Stimulated activated CD4-positive, alpha-beta T cell treated with anti-CD3 and anti-CD28 coated beads, TNF-alpha, amount 100 ng/mL, for 4 hours (primary cell): ENCODE measurements at places on chromosomes 6 and 20.

- DNase-seq: peak; percentile 9
Observed at GRCh38 chr20:50189681-50190250, 864 bp upstream of the CEBPB start.

DNA sequence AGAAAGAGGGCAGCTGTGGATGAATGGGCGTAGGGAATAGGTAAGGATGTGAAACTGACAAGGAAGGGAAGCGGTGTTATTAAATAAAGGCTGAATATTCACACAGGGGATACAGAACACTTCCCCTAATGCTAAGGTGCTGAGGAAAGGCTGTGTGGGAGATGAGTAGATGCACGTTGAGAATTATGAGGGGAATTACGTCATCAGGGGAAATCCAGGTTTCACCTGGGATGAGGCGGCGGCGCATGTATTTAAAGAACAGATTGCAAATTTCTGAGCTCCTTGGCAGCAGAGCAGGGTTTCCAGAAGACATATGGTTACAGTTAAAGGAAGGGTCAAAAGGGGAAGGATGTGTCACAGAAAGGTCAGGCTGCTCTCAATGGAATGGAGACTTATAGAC is 28.7 kb upstream of the EDN1 start:
- no peak for DNase-seq

- DNase-seq: no peak
Observed at GRCh38 chr6:62393608-62394007, 107.6 kb upstream of the KHDRBS2 start.

DNA sequence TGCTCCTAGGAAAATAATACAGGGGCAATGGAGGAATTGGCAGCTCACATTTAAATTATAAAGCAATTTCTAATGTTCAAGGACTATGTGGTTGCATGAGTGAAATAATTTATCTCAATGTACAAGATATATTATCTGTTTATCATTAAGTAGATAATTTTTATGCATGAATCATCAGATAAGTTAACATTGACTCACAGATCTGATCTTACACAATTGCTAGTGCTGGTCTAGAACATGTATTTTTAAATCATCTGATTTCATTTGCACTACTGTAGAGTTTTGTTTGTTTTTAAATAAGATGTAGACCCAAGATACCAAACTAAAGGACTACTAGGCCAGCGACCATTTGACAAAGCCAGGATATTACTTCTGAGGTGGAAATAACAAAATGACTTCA is 199.2 kb downstream of the BMP2 start:
- DNase-seq: no peak

GRCh38 chr20:55582498-55582897 is 422.8 kb downstream of the CBLN4 start:
- DNase-seq: no peak

- no peak for DNase-seq
Observed at GRCh38 chr20:35942243-35942642, 12.1 kb downstream of the SCAND1 start.

DNA sequence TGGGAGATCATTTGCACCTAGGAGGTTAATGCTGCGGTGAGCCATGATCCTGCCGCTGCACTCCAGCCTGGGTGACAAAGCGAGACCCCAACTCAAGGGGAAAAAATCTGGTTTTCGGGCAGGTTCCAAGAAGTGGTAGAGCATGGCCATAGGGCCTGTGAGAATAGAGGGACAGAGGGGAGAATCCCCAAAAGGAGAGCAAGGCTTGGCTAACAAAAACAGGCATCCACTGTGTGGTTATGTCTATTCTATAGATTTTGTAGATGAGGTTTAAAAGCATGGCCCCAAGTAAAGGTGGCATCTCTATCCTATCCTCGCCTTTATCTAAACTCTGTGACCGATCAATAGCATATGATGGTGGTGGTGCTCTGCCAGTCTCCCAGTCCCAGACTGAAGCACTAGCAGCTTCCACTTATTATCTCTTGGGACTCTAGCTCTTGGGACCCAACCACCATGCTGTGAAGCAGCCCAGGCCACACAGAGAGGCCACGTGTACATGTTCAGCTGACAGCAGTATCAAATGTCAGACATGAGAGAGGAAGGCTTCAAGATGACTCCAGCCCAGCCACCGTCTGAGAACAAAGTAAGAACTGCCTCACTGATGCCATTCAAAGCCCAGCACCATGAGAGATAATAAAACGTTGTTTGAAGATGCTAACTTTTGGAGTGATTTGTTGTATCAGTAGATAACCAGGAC is 27.7 kb downstream of the EIF2S2 start:
- DNase-seq: no peak

DNA sequence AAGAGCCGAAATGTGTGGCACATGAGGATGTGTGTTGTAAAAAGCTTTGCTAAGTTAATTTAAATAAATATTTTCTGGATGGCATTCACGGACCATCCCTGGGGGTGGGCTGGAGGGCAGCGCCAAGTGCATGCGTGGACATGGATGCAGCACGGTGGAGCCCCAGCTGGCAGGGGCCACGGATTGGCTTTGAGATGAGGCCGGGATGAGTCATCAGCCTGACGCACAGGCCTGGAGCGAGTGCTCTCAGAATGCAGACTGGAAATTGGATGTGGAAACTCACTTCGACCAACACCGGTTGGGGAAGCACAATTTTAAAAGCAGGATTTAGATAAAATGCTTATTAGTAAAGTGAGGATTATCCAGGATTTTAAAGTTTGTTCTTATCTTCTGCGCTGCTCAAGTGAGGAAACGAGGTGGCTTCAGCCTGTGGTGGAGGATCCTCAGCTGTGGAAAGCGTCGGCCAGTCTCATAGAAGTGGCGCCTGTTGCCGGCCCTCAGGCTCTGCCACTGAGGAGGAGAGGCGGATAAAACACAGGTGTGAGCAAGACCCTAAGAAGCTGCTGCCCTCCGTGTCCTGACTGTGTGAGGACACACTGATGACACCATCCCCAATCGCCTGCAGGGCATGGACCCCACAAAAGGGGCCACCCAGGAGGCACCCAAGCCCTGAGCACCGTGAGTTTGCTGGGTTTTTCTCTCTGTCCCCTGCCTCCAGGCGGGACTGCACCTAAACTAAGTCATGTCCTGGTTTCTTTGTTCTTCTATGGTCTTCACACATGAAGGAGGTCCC is 279.7 kb downstream of the CDH4 start:
- DNase-seq: no peak

DNA sequence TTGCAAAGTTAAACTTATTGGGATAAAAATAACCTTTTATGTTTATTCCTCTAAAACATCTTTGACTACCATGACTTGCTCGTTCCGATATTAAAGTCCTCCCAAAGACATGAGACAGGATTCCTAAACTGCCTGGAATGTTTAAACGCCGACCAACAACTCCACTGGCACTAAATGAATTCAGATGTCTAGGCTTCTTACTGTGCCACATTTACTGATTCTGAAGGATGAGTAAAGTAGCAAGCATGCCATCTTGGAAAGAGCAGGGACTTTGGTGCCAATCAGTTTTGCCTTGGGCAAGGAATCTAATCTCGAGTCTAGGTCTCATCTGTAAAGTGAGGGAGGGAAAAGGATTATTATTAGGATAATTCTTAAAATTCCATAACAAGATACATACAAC is 25.3 kb downstream of the MBOAT1 start:
- DNase-seq: no peak

DNA sequence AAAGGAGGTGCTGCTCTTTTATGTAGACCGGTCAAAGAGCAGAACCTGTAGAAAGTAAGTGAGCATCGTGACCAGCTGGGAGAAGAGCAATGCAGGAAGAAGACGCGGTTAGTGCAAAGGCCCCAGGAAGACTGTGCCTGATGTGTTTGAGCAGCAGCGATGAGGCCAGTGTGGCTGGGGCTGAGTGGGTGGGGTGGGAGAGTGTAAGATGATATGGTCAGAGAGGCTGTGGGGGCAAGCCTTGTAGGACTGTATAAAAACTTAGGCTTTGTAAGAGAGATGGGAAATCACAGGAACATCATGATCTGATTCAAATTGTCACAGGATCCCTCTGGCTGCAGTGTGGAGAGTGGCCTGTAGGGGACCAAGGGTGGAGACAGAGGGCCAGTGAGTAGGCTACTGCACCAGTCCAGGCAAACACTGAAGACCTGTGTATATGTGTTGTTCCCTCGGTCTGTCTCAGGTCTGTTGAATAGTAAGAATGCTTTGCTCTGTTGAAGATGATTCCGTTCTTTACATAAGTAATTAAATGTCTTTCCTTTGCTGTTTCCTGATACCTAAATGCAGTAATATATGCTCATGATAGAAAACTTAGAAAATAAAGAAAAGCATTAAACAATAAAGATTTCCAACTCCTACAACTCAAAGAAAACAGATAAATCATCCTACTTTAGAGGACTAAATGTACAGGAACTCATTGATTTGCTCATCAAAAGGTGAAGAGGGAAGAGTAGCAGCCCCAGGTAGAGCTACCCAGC is 23.6 kb upstream of the WFDC2 start:
- no peak for DNase-seq

- DNase-seq: no peak
Observed at GRCh38 chr6:163394659-163395058, 19.9 kb upstream of the QKI start.

GRCh38 chr20:14067603-14068002 is 72.3 kb downstream of the MACROD2 start:
- DNase-seq: no peak

- no peak for DNase-seq
Observed at GRCh38 chr6:37657112-37657886, 40.4 kb downstream of the MDGA1 start.

GRCh38 chr6:16974387-16974673 is 127.5 kb upstream of the STMND1 start:
- DNase-seq: no peak

DNA sequence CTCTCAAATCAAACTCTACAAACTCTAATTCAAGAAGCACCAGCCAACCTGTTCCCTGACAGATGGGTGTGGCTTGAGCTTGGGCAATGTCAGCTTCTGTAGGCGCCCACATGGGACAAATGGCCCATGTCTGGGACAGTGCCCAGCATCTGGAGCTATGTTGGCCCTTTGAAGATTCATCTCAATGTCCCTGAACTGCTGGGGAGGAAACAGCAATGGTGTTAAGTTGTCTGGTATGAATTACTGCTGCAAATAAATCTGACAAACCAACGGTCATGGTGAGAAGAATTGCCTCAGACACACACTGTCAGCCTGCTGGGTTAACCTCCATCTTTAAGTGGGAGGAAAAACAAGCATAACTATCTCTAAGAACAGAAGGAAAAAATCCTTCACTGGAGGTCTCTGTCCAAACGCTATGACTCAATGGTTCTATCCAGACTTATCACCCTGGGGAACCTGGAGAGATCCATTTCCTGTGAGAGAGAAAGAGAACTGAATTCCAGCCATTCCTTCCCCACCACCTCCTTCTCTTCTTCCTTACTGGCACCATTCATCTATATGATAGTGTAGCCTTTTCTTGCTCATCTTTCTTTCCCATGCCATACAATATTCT is 274.9 kb downstream of the CDH26 start:
- no peak for DNase-seq

DNA sequence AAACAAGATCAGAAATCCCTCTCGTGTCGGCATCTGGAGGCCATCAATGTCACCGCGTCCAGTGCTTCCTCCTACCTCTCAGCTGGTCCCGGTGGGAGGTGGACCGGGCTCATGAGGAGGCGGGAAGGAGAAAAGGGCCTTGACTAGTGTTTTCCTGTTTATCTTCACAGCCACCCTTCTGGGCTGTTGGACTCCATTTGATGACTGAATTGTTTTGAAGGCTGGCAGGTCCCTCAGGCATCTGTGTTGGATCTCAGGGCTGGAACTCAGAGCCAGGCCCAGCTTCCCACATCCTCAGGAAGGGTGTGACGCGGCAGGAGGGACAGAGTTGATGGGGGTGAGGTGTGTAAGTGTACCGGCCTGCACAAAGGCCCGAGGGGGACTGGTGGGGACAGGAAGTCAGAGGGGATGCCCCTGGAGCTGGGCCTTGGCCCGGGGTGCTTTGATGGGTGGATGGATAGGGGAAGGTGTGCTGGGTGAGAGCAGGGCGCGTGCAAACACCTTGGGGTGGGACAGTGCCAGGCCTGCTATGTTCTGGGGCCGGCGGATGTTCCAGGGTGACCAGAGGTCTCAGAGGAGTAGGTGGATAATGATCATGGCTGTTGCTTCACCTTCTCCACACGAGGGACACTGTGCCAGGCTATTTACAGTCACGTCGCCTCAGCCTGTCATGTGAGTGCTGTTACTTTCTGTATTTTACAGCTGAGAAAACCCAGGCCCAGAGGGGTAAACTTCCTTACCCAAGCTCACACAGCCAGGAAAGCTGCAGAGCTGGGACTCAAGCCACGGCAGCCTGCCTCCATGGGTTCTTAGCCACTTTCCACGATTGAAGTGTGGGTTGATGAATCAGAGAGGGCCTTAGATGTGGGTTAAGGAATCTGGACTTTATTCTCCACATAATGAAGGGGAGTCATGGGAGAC is 17.9 kb upstream of the CHMP4B start:
- DNase-seq: no peak

DNA sequence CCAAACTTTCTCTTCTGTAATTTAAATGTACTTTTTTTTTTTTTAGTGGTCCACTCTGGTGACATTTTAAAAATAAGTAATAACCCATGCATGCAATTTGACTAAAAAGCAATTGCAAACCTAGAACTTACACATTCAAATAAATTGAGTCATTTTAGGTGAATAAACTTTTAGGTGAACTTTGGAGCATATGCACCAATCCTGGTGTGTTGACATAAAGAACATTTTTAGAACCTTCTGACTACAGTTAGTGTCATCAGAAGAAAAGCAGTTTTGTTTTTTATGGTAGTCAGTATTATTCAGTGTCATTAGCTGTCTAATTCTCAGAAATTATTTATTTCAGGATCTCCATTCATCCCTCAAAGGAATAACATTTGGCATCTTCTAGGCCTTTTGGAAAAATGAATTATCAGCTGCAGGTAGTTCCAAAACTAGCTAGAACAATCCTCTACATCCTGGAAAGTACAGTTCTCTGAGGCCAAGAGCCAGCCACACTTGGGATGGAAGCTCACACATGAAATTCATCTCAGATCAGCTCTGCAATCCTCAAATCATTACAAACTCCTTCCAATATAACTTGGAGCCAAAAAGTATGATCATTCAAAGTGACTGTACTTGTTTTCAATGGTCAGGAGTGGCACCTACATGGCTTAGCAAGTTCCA is 38.5 kb upstream of the SIM1 start:
- no peak for DNase-seq

GRCh38 chr6:71287926-71288227 is 734 bp upstream of the OGFRL1 start:
- no peak for DNase-seq

- DNase-seq: peak; percentile 43
Observed at GRCh38 chr20:50191544-50192363, 1.1 kb downstream of the CEBPB start.

GRCh38 chr20:22918286-22918983 is 116.7 kb upstream of the SSTR4 start:
- no peak for DNase-seq

DNA sequence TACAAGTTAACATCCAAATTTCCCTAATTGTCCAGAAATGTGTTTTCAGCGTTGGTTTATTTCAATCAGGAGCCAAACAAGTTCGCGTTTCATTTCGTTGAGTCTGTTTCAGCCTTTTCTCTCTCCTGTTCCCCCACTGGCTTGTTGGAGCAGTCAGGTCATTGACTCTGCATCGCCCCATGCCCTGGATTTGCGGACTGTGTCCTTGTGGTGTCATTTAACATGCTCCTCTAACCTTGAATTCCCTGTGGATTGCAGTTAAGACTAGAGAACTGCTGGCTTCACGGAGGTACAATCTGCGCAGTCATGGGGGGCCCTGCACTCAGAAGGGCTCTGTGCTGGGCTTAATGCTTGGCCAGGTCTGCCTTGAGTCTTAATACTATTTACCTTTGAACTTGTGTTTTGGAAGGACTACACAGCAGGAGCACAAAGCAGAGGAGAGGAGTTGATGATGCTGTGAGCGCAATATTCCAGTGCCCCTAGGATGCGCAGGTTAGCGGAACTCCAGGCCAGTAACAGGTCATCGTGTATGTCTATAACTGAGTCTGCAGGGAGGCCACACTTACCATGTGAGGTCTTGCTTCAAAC is 5.5 kb upstream of the TBC1D32 start:
- DNase-seq: no peak
